ENCODE measurements at places on chromosomes 2 and 18.
A peak's percentile ranks its signal among the peaks of the same experiment; 100 is the strongest.

DNA sequence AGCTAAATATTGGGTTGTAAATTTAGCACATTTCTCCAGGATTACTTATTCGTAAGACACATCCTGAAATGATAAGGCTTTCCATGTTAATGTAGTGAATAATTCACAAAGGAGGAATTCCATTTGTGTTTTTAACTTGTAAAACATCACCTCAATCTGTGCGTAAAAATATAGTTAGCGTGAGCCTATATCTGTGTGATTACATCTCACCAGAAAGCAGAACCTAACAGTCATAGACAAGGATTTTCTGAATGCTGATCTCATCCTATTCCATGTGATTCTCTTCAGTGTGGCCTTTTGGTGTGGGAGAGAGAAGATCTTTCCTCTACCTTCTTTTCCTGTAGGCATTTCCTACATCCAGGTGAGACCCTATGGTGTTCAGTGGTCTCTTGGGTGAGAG lies 263.2 kb upstream of the RASGRP3 start:
- DNase-seq, result no peak

DNA sequence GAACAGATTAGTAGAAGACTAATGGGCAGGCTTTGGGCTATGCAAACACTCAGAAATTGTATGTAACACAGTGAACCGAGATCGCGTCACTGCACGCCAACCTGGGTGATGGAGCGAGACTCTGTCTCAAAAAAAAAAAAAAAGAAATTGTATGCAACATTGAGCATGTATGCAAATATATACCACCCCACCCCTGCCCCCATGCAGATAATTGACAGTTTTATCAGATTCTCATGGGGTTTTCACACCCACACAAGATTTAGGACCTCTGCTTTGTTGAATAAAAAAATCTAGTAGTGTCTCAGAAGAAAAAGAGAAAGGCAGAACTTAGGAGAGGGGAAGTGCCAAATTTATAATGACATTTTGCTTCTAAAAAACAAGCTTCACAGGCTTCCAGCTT lies 131.6 kb upstream of the FN1 start:
- DNase-seq, result peak; percentile 79

DNA sequence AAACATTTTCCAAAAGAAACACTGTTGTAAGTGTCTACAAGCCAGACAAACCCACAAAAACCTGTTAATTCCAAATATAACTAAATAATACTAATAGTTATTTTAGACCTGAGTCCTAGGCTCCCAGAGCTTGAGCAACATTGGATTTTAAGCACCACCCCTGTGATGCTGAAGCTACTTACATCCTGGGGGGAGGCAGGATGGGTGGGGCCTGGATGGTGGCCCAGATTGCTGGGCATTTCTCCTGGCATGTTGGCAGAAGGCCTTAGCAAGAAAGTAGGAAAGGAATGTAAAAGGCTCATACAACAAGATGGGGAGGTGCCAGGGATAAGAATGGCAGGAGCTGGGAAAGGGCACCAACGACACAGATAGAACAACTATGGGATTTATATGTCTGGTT lies 50.7 kb upstream of the OTX1 start:
- no peak for DNase-seq

DNA sequence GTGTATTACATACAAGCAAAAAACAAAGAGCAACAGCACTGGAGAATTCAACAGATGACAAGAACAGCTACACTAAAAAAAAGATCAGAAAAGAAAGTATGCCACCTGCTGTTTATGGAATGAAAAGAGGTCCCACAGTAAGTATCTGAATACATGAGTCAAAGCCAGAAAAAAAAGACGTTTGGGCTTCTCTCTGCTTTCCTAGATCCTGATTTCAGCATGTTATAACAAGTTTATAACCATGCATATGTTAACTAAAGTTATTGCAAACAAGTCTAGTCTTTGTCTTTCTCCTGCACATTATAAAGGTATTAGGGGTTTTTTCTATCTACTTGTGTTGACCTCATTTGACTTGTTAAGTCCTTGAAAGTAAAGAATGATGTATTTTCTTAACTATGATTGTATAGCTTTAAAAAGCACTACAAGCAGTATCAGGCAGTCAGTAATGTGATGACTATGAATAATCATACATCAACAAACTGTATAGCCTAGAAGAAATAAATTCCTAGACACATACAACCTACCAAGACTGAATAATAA lies 108.5 kb upstream of the COL5A2 start:
- peak; percentile 37 for DNase-seq

DNA sequence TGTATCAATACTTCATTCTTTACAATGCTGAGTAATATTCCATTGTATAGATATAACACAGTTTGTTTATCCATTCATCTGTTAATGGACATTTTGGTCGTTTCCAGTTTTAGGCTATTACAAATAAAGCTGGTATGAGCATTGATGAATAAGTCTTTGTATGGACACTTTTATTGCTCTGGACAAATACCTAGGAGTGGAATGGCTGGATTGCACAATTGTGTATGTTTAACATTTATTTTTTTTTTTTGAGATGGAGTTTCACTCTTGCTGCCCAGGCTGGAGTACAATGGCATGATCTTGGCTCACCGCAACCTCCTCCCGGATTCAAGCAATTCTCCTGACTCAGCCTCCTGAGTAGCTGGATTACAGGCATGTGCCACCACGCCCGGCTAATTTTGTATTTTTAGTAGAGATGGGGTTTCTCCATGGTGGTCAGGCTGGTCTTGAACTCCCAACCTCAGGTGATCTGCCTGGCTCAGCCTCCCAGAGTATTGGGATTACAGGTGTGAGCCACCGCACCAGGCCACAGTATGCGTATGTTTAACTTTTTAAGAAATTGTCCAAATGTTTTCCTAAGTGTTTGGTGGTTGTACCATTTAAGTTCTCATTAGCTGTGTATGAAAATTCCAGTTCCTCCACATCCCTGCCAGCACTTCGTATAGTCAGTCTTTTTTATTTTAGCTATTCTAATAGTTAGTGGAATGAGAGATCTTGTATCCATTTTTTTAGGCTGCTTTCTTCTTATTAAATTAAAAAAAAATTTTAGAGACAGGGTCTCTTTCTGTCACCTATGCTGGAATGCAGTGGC lies 194.9 kb upstream of the HAAO start:
- no peak for DNase-seq

All from SHP77 (cell line).